Hepatic stellate cell (primary cell): ENCODE measurements at places on chromosomes 7 and 10.

DNA sequence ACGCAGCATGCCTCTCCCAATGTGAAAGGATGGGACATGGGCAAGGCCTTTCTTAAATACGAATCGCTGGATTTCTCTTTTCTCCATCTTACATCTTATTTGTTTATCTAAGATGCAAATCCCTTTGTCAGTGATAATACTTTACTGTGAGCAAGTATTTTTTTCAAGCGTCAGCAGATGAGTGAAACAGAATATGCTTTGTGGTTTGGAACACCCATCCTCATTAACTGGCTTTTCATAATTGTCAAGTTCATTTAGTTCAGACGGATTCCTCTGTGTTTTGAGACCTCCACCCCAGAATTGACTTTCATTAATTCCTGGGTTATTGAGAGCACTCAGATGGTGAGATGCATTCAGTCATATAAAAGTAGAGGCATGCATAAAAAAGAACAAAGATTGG is 149.8 kb downstream of the NSUN6 start:
- DNase-seq = no peak

DNA sequence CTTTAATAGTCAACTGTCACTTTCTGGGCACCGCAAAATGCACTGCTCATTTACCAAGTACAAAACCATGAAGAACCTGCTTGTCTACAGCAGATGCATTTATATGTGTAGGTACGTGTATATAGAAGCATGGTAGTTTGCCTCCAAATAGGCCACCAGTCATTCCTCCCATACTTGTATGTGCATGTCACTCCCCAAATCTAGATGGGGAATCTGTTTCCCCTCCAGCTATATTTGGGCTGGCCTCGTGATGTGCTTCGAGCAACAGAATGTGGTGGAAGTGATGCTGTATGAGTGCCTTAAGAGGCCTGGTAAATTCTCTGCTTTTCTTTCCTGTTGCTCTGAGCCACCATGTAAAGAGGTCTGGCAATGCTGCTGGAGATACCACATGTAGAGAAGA is 47.1 kb downstream of the PSMC2 start:
- no peak for DNase-seq

- no peak for DNase-seq
Observed at GRCh38 chr10:117960345-117960935, 86.3 kb downstream of the RAB11FIP2 start.

DNA sequence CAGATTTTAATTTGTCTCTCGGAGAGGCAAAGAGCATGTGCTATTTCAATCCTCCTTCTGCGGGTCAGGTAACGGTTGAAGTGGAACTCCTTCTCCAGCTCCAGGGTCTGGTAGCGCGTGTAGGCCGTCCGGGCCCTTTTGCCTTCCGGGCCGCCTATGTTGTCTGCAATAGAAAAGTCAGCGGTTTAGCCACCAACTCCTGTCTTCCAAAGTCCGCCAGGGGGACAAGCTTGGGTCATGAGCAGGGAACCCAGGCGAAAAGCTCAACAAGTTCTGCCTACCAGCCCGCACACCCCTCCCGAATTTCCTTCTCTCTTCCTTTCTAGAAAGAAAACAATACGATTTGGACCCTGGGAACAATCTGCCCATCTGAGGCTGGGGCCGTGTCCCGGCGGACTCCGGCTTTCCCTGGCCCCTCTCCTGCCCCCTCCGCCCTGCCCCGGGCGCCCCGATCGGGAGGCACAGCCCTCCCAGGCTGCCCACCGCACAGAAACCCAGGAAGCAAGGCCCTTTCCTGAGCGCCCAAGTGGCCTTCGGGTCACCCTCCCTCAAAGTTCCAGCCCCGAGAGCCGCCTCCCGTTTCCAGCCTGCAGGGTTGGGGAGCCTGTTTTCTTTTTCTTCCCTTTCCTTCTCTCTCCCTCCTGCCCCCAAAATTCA is 1.4 kb downstream of the HOXA5 start:
- no peak for DNase-seq

DNA sequence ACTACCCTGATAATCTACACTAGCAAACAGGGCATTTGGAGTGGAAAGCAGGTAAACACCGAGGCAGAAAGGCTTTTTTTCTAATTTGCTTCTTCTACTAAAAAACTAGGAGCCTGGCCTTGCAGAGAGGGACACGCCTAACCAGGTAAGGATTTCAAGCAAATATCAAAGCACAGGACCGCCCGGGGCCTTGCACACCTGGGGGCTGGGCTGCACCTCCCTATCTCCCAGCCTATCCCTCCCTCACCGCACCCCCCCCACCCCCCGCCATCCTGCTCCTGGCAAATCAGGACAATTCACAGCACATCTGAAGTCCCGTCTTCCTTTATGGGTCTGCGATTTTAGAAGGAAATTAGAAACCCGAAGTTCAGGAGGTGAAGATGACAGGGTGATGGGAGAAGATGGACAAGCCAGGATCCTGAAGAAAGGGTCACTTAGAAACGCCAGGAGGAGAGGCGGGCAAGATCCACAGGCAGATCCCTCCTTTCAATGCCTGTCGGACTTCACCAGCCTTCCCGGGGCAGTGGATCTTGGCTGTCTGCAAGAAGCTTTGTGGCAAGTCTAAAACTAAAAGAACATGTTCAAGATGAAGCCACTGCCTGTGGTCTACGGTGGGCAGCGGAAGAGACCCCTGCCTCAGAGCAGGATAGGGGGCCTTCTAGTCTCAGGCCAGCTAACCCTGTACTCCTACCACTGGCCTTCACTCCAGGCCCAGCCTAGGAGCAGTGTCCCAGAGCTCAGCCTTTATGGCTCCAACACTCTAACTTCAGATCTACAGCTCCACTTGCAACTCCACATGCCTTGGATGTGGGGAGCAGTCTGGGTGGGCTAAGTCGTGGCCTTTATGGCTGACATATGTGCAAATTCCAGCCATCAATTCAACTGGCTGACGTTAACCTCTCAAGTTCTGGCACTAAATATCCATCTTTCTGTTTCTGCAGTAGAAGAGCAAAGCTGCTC is 43.9 kb downstream of the TNS3 start:
- DNase-seq = no peak

GRCh38 chr7:92669616-92670165 is 79.5 kb upstream of the FAM133B start:
- peak; percentile 7 for DNase-seq

- DNase-seq = no peak
Observed at GRCh38 chr10:5519054-5519453, 5.7 kb upstream of the CALML3 start.

GRCh38 chr7:69693042-69693441 is 94.8 kb downstream of the AUTS2 start:
- DNase-seq = no peak

DNA sequence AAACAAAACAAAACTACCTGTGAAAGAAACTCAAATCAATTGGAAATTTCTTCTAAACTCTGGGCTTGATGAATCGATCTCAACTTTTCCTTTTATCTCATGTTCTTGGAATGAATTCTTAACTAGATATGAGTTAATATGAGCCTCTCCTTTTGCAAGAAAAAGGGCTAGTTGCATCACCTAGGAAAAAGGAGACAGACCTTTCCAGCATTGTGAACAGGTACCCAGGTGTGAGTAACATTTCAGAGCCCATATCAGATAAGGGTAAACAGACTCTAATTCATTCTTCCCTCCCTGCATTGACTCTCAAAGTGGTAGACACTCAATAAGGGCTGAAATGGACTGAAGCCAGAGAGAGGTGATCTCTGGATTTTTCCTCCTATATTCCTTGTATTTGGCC is 103.8 kb upstream of the AGR3 start:
- no peak for DNase-seq

DNA sequence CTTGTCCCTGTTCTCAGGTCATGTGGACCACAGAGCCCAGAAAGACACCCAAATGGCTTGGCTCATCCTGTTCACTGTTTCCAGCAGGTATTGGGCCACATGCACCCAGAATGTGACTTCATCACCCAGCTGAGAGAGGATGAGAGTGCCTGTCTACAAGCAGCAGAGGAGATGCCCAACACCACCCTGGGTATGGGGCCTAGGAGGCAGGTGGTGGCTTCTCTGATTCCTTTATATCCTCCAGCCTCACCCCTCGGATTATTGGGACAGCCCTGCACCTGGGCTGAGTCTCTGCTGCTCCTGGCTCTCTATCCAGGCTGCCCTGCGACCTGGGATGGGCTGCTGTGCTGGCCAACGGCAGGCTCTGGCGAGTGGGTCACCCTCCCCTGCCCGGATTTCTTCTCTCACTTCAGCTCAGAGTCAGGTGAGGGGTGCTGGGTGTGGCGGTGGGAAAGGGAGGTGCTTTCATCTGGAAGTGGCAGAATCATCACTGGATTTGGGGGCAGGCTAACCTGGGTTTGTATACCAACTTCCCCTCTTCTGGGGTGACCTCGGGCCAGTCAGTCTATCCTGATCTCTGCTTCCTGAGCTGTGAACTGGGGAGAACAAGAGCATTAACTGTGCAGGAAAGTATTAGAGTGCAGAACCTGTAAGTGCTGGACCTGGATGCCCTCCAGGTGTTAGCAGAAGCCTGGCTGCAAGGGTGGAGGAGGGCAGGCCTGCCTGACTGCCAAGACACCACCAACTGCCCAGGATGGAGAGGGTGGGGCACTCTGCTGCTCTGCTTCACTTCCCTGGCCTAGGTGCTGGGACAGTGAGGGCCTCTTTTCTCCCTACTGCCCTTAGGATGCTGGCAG is 5.2 kb downstream of the GHRHR start:
- DNase-seq = no peak

- DNase-seq = peak; percentile 37
Observed at GRCh38 chr10:24723386-24723787, 300 bp downstream of the ARHGAP21 start.
